ENCODE measurements at places on chromosomes 6 and 20.

- no peak for DNase-seq
These were observed 28.2 kb downstream of the NCOA3 start for GRCh38 chr20:47529840-47530239.

- no peak for DNase-seq
These were observed 326.4 kb downstream of the TAF4 start for GRCh38 chr20:61739086-61739831.

DNA sequence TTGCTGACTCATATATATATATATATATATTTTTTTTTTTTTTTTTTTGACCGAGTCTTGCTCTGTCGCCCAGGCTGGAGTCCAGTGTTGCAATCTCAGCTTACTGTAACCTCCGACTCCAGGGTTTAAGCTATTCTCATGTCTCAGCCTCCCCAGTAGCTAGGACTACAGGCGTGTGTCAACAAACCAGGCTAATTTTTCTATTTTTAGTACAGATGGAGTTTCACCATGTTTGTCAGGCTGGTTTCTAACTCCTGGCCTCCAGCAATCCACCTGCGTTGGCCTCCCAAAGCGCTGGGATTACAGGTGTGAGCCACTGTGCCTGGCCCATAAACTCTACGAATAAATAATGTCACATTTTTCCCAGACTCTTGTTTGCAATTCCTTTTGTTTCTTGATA is 4.8 kb downstream of the LRP11 start:
- DNase-seq = no peak

- DNase-seq = no peak
These were observed 20.2 kb downstream of the PIM1 start for GRCh38 chr6:37190159-37190535.

DNA sequence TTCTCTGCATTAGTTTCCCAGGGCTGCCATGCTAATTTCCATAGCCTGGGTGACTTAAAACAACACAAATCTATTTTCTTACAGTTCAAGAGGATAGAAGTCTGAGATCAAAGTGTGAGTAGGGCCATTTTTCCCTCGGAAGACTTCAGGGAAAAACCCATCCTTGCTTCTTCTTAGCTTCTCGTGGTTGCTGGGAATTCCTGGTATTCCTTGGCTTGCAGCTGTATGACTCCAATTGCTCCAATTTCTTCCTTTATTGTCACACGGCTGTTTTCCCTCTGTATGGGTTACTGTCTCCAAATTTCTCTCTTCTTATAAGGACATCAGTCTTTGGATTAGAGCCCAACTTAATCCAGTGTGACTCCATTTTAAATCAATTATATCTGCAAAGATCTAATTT is 128.4 kb upstream of the JAG1 start:
- DNase-seq = no peak

DNA sequence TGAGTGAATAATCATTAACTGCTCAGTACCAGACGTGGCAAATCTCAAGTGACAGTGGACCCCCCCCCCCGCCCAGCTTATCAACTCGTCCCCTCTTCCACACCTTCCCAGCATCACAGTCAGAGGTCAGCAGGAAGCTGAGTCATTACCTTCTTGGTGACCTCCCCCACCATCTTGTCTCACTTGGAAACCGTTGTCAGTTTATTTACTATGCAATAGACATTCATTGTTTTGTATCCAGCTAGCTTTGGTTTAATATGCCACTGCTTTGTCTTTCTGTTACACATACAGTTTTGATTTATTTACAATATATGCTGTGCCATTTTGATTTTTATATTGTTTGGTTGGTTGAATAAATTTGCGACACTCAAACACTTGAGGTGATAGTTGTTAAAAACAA is 158.1 kb downstream of the QKI start:
- DNase-seq = no peak

- DNase-seq = no peak
These were observed 183.4 kb downstream of the PREX1 start for GRCh38 chr20:48644286-48644828.

- DNase-seq = no peak
These were observed 4.5 kb upstream of the ISM1 start for GRCh38 chr20:13216533-13216932.

GRCh38 chr6:119677384-119677783 is 327.8 kb upstream of the MAN1A1 start:
- DNase-seq = no peak

GRCh38 chr6:3222506-3223038 is 4.9 kb downstream of the TUBB2B start:
- DNase-seq = no peak
